SK-N-MC (cell line): ENCODE measurements at places on chromosomes 12 and 14.
A peak's percentile ranks its signal among the peaks of the same experiment; 100 is the strongest.

DNA sequence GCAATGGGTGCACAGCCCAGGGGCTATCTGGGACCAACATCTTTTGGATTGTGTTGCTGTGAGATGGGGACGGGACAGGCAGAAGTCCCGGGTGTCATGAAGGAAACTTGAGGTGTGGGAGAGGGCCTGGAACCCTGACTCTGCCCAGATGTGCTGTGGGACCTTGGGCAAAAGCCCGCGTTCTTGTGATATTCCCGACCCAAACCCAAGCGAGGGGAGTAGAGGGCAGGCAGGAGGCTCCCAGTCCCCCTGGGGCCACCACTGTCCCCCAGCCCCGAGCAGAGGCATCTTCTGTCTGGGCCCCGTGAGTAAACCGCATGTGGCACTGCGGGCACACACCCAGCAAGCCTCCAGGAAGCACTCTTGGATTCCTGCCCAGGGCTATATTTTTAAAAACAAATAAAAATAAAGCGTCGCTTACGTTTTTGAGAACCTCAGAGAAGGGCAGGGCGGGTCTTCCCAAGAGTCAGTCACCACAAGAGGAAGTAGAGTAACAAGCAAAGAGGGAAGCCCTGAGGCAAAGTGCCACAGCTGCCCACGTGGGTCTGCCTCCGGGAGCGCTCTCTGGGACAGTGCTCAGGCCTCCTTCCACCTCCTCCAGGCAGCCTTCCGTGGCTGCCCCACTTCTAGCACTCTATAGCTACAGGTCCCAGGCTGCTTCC, 39.5 kb downstream of the BEGAIN start:
- DNase-seq: peak; percentile 92

DNA sequence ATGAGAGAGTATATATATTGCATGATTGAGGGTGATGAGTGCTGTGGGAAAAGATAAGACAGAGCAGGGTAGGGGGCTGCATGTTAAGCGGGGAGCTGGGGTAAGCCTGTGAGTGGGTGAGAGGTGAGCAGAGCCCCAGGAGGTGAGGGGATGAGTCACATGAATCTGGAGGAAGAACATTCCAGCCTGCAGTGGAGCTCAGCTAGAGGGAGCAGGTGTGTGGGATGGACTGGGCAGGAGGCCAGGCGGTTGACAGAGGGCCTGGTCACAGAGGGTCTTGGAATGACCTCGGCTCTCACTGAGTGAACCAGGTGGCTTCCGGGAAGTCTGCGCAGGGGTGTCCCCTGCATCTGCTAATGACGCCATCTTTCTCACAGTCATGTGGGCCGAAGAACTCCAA, 44.4 kb downstream of the GIT2 start:
- no peak for DNase-seq

DNA sequence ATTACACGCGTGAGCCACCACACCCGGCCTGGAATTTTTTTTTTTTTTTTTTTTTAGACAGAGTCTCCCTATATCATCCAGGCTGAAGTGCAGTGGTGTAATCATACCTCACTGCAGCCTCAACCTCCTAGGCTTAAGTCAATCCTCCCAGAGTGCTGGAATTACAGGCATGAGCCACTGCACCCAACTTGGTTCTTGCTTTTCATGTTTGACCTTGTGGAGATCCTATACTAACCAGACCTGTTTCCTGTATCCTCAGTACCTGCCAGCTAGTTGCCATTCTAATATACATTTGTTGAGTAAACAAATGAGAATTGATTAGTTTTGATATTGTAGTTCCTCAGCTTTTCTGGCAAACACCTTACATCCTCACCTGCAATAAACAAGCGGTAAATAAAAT, 3.2 kb upstream of the VSIG10 start:
- DNase-seq: no peak

GRCh38 chr12:10094646-10095395, 4.0 kb downstream of the CLEC1A start:
- no peak for DNase-seq

GRCh38 chr12:113437729-113438100, 15.5 kb downstream of the SDSL start:
- no peak for DNase-seq

- no peak for DNase-seq
Measured at GRCh38 chr12:129372876-129373275, 519.6 kb downstream of the GLT1D1 start.

DNA sequence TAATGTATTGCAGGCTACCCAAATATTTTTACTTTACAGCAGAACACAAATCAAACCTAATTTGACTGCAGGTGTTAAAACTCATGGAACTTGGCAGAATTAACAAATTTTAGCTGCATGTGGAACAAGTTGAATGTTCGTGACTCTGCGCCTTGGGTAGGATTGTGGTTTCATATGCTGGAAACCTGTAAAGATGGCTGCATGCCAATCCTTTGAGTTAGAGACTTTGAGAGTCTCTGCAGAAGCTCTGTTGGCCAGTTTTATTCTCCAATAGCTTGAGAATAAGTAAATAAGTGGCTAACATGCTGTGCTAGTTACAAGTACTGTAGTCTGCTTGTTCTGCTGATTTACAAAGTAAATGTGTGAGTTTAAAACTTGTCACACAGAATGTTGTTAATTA, 77.8 kb downstream of the PDE6H start:
- DNase-seq: peak; percentile 82

GRCh38 chr14:28765831-28766468, 637 bp upstream of the FOXG1 start:
- no peak for DNase-seq

GRCh38 chr12:116626153-116626552, 67.0 kb downstream of the MAP1LC3B2 start:
- no peak for DNase-seq

DNA sequence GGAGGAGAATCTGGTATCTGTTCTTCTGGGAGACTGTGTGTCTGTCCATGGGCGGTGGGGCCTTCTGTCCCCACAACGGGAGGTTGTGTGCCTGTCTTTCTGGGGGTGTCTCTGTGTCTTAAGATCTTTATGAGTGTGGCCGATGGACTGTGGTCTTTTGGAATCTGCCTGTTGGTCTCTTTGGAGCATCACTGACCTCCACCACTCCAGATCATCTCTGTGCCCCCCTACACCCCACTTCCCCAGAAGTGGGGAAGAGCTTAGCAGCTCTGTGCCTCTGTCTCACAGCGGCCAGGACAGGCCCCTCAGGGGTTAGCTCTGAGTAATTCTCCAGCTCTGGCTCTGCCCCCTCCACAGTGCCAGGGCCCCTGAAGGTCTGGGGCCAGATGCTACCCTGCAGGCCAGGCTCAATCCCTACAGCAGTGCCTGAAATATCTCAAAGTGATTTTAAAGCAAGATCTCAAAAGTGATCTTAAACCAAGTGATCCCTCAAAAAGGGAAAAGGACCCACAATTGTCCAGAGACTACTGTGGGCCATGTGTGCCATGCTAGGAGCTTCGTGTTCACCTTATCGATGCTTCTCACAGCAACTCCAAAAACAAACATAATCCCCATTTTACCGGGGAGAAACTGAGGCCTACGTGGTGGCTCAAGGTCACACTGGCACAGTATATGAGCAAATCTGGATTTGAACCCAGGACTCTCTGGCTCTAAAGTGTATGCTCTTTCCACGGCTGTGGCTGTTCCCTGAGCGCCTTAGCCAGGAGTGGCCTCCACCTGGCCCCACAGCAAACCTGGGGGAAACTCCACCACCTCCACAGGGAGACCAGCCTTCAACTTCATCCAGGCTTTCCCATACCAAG, 26.0 kb upstream of the KRT78 start:
- no peak for DNase-seq

- no peak for DNase-seq
Measured at GRCh38 chr12:98466640-98467400, 48.6 kb upstream of the TMPO start.

GRCh38 chr12:67068204-67068731, 200.9 kb upstream of the CAND1 start:
- DNase-seq: no peak
